ENCODE measurements at places on chromosomes 7 and 10.
A peak's percentile ranks its signal among the peaks of the same experiment; 100 is the strongest.

DNA sequence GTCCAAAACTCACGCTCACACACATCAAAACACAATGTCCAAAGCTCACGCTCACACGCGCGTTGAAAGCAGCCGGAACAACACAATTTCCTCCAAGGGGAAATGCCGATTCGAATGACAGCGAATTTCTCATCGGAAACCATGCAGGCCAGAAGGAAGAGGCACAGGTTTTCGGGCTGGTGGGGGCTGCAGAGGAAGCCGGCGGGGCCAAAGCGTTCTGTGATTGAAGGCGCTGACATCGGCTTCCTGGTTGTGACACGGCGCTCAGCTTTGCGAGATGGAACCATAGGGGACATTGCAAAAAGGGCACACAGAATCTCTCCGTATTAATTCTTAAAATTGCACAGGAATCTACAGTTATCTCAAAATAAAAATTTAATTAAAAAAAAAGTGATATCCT, 61.3 kb downstream of the FOXL3 start:
- no peak for DNase-seq

DNA sequence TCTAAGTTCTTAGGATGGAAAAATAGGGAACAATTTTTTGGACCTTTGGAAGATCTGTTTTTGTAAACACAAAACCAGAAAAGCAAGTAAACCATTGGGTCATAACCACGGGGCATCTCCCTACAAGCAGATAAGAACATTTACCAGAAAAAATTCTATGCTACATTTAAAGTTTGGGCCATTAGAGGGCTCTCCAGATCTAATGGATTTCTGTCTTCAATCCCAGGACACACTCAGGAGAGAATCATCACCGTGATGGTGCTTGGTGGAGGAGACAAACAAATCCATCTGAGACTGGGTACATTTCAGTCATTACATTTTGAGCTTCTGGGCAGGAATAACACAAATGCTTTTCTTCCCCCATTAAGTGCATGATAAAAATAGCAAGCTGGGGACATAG, 178.4 kb upstream of the TARP start:
- peak; percentile 73 for DNase-seq

- no peak for DNase-seq
These were observed 544.4 kb downstream of the SH2D4B start for GRCh38 chr10:81081887-81082620.

DNA sequence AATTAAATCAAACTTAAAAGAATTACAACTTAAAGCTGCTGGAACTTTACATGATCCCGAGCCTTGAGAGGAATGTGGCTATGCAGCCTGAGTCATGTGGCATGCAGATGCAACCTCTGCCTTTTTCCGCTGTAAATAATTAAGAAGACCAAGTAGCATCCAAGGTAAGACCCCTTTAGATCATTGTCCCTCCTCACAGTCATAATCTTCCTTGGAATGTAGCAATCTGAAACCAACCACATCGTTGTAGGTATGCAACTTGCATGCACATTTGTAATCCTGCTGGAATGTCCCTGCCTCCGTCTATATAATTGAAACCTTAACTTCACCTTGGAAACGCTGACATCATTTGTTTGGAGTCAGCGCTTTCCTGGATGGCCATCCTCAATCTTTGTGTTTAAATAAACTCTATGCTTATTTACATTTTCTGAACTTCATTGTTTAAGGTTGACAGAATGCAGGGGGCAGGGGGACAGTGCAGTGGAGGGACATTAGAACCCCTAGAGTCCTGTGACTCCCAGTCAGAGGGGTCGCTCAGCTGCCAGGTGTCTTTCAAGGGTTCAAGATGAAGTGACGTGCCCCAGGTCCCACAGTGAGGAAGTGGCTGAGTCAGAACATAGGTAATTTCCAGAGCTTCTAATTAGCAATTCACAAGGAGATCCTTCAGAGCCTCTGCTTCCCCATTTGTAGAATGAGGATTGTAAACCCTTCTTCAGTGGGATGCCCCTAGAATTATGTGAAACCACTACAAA, 110.7 kb downstream of the RALA start:
- peak; percentile 78 for DNase-seq

DNA sequence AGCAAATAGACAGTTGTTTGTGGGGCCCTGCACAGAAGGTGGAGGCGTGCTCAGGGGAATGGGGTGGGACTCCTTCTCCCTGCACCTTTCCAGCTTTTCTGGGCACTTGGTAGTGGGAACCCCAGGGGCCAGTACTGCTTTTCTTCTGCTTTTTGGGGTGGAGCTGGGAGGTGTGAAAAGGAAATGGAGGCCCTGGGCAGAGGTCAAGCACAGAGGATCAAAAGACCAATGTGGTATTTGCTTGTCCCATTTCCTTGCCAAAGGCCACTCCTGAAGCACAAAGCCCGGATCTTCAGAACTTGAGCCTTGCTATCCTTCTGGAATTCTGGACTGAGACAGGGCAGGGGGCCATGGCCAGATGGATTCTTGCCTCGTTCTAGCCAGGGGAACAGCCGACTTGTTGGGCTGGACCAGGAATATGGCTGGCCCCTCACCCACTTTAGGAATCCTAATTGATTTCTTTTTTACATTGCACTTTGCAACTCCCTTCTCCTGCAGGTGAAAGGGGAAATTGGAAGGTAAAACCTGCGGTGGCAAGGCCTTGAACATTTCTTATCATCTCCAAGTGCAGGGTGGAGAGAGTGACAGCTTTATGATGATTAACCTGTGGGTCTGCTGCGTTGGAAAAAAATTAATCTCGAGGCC, 26.5 kb downstream of the ADRA2A start:
- no peak for DNase-seq

- DNase-seq, result no peak
These were observed 39.9 kb upstream of the LYZL1 start for GRCh38 chr10:29249018-29249417.

DNA sequence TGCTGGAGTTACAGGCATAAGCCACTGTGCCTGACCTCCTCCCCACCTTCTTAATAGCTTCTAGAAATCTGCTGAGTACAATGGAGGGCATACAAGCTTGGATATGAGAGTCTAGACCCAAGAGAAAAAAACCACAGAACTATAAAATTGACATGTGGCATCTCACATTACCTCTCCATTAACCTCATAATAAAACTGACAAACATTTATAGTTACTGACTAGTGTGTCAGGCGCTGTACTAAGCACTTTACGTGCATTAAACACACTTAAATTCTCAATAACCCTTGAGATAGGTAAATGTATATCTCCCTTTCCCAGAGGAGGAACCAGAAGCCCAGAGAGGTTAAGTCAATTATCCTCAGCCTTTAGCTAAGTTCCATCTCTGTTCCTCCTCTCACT, 300.5 kb upstream of the MYO3A start:
- no peak for DNase-seq

DNA sequence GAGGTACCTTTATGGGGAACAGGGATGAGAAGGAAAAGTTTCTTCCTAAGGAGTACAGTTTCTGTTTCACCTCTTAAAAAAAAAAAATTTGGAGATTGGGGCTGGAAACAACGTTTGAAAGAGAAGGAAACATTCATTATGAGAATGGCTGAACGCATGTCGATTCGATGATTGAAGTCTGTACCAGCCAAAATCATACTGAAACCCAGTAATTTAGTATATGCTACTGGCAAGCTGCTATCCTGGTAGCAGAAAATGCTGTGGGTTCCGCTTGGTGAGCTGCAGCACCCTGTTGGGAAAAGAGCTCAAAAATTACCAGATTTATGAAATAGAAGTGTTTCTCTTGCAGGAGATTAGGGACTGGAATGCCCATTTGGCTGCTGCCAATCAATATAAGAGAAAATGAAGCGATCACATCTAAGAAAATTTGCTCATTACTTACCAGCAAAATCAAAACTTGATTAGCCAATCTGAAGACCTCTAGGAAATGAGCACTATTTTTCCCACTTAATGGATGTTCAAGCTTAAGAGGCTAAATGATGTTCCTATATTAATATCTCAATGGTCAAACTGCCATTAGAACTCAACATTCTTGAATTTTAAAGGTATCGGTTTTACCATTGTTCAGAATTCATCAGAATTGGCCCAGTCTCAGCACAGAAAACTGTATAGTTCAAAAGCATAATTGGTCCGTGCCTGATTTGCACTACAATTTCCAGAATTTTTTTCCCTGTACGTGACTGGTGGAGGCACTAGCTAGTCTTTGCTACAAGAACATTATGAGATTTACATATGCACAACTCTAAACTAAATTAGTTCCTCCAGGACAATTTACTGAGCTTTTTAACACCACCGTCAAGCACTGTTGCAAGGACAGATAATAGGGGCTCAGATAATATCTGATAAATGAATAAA, 1.2 kb upstream of the ITGB1 start:
- no peak for DNase-seq

- DNase-seq, result no peak
These were observed 51.9 kb downstream of the DOCK1 start for GRCh38 chr10:126957111-126957510.

DNA sequence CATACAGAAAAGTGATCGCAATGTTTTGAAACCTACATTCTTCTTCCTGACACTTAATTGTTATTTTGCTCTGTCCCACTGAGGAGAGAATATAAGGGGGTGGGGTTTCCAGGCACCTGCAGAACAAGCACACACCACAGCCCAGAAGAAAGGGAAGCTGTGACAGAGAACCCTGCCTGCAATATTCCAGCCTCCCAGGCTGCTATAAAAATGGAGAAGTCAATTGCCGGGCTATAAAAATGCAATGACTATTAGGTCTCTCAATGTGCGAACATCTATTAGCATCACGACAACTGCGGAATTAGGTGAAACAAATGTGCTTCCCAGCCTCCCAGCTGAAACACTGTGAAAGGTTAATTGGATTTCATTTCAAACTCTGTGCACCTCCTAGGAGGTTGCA, 145.3 kb upstream of the FRMD4A start:
- no peak for DNase-seq

DNA sequence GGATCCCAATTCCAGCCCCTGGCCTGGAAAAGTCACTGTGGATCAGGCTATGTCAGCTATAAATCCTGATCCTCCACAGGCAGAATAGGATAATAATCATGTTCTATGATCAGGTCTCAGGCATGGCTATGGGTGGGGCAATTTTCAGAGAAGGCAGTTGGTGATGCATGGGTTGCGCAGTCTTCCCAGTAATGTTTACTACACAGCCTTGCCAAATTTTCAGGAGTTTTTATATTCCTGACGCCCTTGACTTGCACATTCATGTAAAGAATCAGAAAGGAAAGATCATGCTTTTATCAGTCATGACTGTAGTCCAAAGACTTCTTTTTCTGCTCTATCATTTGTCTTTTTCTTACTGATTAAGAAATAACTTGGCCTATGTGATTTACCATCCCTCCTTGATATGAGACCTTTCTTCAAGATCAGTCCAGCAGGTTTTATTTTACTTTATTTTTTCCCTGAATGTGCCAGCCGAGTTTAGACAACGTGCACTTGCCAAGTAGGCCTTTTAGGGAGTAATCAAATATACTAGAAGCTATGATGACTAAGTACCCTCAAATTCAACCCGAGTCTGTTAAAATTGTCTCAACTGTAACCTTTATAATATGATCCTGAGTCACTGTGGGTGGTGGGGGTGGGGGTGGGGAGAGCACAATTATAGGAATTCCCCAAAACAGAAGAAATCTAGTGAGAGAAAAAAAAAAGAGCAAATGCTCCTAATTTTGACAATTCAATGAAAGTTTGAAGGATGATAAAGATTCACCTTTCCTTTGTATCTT, 31.9 kb downstream of the ARL4A start:
- DNase-seq, result no peak

GRCh38 chr10:22832066-22832602, 95.7 kb upstream of the ARMC3 start:
- no peak for DNase-seq

GRCh38 chr10:97025613-97026242, 160.0 kb downstream of the SLIT1 start:
- DNase-seq, result peak; percentile 32

GRCh38 chr10:47112612-47113011, 187.4 kb upstream of the GDF10 start:
- DNase-seq, result no peak

GRCh38 chr10:124341768-124342135, 77.0 kb downstream of the OAT start:
- DNase-seq, result no peak

DNA sequence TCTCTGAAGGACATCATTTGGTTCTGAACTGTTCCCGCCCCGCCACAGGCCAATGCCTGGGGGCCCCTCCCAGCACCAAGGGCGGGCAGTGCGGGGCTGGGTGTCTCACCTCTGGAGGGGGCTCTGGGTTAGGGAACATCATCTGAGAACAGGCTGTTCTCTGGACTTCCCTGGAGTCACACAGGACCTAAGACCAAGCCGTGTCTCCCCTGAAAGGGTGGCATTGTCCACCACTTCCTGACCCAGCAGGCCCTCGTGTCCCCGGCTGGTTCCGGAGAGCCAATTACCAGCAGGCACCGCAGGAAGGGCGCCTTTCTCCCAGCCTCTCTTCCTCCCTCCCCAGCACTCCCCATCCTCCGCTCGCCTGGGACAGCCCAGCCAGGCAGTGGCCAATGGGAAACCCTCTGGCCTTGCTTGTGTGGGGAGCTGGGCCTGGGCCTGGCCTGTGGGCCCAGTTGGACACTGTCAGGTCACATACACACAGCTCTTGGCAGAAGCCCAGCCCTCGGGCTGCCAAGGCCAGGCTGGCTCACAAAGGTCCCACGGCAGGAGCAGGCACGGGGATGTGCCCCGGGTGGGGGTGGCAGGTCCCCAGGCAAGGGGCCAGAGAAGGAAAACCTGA, 119.5 kb downstream of the SPDYE5 start:
- no peak for DNase-seq

DNA sequence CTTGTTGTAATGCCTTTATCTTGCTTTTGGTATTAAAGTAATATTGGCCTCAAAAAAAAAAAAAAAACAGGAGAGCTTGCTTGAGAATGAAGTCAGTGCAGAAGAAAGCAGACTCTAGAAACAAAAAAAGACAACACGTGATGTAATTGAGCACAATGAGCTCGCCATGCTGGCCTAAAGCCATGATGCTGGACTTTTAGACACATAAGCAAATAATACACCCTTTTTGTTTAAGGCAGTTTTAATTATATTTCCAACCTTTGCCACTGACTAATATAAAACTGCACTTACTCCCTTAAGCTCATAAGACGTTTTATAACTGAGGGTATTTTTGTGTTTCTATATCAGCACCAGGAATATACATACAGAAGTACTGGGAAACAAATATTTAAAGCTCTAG, 798.3 kb downstream of the KCNMA1 start:
- no peak for DNase-seq

GRCh38 chr7:16025696-16026095, 339.2 kb upstream of the MEOX2 start:
- no peak for DNase-seq

GRCh38 chr10:105647354-105647753, 1006.3 kb downstream of the SORCS3 start:
- no peak for DNase-seq

DNA sequence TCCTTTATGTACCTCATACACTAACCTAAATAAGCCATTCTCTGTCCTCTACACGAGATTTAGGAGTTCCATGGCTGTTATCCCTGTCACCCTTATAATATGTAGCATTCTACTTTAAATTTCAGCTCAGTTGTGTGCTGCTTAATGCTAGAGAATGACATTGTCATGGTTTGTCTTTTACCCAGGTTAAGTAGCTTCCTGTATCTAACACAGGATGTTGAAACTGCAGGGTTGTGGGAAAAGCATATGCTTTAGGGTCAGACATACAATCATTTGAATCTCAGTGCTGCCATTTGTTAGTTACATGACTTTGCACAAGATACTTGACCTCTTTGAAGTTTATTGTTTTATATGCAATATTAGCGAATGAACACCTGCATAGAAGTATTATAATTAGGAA, 235.1 kb upstream of the CACNA2D1 start:
- peak; percentile 66 for DNase-seq
